NCI-H2171 (cell line): ENCODE measurements at places on chromosomes 5 and 9.
A peak's percentile ranks its signal among the peaks of the same experiment; 100 is the strongest.

DNA sequence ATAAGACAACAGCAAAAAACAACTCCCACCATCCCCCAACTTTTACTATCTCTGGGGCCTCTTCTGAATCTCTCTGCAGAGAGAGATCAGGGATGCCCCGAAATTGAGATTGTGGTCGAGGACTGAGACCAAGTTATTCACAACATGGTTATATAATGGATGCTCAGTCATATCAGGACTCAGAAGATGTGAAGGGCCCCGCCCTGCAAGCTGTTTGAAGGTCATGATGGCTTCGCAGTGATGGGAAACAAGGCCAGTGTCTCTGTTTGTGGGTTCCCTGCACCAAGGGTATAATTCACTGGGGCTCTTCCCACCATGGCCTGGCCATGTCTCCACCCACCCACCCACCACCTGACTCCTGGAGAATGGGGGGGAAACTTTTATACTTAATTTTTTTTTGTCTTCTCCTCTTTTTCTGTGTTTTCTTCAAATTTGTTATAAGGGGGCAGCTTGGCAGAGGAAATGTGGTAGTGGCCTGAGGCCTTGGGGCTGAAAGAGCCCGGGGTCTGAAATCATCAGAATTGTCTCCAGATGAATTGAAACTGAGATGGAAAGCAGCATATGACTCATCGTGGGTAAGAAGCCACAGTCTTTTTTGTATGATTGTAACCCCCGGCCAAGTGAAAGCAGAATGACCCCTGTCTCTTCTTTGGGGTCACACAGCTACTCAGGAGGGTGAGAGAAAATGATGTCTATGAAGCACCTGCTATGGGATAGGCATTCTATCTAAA is 15.0 kb upstream of the TEX48 start:
- no peak for DNase-seq

GRCh38 chr5:143713047-143714003 is 98.6 kb upstream of the HMHB1 start:
- DNase-seq = no peak

DNA sequence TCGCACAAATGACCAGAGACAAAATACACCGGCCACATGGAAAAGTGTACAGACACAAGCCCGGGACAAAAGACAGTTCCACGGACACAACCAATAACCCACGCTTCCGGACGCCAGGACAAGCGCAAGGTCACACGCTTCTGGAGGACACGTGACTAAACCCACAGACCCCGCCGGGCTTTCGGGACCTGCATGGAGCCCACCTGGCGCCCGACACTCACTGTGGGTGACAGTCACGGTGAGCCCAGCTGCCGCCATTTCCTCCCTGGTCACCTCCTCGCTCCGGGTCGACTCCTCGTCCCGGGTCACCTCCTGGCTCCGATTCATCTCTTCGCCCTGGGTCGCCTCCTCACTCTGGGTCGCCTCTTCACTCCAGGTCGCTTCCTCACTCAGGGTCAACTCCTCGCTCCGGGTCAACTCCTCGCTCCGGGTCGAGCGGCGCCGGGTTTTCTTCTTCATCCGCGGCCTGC is 470 bp downstream of the BAG1 start:
- DNase-seq = no peak

- DNase-seq = no peak
These were observed 56.3 kb downstream of the TSSK1B start for GRCh38 chr5:113378514-113378913.

GRCh38 chr5:127001621-127002296 is 28.6 kb downstream of the MARCHF3 start:
- no peak for DNase-seq

DNA sequence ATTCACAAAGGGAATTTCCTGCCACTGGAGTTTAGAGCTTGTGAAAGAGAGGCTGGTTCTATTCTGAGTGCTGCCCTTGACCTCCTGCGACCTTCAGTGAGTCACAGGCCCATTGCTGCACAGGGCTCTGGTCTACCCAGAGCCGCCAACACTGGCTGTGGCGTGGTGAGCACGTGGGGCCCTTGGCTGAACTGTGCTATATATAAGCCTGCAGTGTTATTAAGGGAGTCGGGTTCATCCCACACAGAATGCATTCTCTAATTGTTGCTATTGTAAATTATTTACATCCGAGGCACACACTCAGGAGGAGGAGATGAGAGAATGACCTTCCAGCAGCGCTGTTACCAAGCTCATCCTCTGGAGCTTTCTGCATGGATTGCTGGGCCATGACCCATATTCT is 47.1 kb downstream of the BRINP1 start:
- DNase-seq = no peak

DNA sequence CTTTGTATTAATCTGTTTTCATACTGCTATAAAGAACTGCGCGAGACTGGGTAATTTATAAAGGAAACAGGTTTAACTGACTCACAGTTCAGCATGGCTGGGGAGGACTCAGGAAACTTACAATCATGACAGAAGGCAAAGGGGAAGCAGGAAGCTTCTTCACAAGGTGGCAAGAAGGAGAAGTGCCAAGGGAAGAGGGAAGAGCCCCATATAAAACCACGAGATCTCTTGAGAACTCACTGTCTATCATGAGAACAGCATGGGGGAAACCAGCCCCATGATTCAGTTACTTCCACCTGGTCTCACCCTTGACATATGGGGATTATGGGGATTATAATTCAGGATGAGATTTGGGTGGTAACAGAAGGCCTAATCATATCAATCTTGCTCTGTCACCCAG is 60.9 kb upstream of the CHD1 start:
- DNase-seq = no peak

DNA sequence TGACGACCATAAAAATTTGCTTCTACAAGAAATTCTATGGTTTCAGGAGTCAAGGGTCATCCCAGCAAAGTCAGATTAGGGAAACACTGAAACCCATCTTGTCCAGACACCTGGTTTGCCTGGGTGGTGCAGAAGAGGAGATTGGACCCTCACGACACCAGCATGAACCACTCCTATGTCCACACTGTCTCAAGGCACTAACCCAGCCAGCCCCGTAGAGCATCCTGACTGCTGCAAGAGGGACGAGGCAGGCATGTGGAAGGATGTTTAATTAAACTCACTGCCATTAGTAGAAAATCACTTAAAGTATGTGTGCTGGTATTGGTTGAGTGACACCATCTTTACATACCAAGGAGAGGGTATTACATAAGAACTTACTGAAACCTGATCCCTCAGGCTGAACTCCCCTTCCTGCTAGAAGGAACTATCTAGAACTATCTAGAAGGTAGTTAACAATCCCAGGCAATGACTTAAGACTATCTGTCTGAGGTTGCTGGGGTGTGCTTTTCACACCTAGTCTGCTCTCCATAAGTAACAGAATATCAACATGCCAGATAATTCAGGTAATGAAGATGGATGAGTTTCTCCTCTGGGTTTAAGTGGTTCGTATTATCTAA is 93.6 kb downstream of the SEMA6A start:
- no peak for DNase-seq

DNA sequence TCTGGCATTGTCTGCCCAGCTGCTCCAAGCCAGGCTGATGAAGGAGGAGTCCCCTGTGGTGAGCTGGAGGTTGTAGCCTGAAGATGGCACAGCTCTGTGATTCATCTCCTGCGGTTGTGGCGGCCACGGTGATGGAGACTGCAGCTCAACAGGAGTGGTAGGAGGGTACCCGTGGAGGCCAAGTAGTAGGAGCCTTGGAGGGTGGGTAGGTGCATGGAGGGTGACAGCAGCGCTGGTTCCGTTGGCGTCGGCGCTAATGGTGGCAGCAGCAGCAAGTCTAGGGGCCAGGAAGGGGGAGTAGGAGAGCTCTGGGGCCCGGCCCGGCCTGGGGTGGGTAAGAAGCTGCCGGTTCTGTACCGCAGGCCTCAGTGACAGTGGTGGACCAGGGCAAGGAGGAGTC is 22.4 kb upstream of the TRIM52 start:
- DNase-seq = no peak

GRCh38 chr9:113990975-113991471 is 87.1 kb downstream of the AMBP start:
- DNase-seq = no peak

DNA sequence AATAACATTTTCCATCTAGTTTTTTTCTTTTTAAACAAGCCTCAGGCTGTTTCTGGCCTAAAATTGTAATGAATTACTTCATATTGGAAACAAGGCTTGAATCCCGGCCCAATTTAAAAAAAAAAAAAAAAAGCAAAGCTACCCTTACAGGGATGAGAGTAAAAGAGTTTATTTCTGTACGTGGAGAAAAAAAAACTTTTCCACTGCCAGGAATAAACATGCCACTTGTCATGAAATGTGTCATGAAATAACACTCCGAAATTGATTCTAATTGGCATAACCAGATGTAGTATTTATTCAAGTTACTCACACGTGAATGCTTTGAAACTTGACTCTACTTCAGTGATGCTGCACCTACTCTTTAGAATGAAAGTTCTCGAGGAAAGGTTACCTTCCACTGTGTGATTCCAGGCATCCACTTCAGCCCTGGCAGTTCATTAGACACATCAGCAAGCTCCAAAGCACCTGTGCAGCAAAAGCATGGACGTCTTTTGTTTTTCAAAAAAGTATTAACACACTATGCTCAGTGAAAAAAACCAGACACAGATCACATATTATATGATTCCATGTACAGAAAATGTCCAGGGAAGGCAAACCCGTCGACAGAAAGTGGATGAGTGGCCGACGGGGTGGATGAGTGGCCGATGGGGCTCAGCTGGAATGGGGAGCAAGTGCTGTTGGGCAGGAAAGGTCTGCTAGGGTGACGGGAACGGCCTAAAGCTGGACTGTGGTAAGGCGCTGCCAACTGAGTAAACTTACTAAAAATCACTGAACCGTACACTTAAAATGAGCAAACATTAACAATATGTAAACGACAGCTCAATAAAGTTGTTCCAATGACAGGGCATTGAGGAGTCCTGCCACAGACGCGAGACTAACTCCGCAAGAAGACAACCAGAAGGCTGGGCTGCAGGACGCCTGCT is 21.2 kb downstream of the NSUN2 start:
- DNase-seq = peak; percentile 47

DNA sequence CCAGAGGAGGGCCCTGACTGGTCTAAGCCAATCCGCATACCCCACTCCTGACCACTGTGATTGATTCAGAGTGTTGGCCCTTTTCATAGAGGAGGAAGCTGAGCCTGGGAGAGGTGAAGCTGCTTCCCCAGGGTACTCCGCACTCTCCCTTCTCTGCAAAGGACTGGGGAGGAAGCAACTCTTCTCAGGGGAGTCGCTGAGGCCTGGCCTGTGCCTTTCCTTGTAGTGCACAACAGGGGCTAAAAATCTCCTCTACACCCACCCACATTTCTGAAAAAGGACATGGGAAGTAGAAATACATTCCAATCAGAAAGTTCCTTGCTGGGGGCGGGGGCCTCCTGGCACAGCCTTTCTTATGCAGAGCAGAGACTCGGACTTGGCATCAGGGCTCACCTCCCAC is 22.2 kb downstream of the AK8 start:
- DNase-seq = no peak

DNA sequence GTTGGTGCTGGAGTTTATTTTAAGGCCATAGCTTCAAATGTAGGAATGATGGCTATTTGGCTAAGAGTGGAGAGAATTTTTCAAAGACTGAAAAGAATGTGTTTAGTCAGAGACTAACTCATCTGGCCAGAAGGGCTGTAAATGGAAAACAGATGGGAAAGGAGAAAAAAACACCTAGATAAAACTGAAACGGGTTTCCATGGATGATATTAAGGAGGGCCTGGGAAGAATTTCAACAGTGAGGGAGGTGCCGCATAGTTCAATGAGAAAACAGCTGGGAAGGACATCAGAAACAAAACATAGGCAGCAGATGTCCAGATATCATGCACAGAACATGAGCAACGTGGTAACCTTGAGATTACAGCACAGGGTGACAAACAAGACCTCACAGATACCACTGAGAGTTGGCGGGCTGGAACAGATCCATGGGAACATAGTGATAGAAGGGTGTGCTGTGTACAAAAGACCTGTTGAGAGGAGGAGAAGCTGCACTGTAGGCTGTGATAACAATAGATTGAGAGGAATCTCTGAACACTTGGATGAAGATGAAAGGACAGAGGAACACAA is 31.2 kb upstream of the RAD23B start:
- DNase-seq = peak; percentile 82

DNA sequence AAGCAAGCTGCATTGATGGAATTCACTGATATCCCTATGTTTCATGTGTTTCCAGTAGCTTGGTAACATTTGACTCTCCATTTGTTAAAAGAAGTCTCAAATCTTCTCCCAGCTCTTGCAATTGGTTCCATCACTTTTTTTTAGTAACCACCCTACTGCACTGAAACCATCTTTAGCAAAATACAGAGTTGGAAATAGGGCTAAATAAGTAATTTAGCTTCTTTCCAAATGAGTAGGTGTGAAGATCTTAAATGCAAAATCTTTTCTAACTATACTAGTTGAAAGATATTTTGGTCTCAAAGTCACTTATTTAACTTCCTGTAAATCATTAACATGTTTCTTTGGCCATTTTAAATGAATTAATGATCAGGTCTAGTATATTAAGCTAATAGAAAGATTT is 138.1 kb downstream of the DIRAS2 start:
- no peak for DNase-seq

GRCh38 chr9:135591506-135592330 is 30.2 kb downstream of the PAEP start:
- DNase-seq = no peak

DNA sequence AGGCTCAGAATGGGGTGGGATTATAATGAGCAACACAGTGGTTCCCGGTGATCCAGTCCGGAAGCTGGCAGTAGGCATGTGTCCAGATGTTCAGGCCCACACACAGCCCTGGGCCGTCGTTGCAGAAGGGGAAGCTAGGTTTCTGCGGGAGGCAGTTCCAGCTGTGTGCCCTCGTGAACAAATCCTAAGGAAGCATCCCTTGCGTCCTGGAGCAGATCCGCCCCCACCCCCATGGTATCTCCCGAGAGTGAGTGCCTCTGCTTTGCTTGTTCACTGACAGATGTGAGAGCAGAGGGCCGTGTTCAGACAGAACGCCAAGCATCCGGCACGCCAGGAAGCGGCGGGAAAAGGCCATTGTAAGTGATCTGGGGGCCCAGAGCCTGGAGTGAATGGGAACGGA is 104.8 kb downstream of the PDE6A start:
- no peak for DNase-seq

DNA sequence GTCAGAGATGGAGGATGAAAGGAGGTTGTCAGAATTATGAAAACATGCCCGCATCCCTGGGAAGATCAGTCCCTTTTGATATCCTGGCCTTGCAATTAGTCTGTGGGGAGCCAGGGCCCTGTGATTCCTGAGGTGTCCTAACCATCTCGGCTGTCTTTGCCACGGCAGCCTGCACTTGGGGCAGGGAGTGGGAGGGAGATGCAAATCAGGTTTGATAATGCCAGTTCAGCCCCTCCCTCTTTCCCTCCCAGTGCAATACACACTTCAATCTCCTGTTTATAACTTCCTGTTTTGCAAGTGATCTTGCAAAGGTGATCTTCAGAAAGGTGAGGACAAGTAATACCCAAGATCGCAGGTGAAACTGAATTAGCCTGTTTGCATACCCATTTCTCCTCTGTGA is 114.0 kb upstream of the ALDH1B1 start:
- DNase-seq = no peak

- DNase-seq = no peak
These were observed 283.4 kb downstream of the PRELID2 start for GRCh38 chr5:145551714-145552113.
